Fibroblast of pulmonary artery (primary cell): ENCODE measurements at places on chromosomes 3 and 15.

DNA sequence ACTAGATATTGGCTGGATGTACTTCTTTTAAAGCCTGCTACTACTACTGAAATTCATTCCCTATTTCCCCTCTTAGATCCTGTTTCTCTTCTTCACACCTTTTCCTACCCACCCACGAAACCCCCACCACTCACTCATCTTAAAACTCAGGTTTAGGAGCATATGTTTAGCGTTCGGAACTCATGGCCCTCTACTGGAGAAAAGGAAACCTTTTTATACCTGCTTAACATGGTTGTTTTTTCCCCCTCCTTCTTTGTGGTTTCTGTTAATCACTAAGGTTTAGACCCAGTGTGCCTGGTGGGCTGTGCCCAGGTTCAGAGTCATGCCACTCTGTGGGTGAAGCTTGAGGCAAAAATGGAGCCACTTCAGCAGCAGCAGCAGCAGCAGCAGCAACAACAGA is 2.6 kb downstream of the ARID3B start:
- DNase-seq = no peak

DNA sequence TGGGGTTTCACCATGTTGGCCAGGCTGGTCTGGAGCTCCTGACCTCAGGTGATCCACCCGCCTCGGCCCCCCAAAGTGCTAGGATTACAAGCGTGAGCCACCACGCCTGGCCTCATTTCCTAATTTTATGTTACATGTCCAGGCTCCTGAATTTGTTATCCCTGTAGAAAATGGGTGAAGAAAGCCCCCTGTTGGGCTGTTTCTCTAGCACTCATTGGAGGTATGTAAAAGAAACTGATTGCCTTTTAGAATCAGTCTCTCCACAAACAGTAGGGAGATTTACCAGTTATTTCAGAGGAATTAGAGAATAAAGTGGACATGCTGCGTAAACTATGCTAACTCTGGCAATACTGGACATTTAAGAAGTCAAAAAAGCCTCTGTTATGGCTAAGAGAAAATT is 364.1 kb upstream of the TBL1XR1 start:
- no peak for DNase-seq

GRCh38 chr3:133258358-133258757 is 141.5 kb upstream of the BFSP2 start:
- DNase-seq = no peak

DNA sequence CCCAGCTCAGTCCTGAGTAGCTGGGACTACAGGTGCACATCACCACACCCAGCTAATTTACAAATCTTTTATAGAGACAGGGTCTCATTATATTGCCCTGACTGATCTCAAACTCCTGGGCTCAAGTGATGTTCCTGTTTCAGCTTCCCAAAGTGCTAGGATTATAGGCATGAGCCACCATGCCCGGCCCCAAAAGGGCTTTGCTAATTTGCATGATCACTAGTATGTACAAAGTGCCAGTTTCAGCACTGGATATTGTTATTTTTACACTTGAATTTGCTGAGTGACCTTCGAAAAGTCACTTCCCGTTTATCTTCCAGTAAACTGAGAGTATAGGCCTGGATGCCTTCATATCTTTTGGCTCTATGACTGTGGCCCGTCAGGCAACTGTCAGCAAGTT is 12.2 kb downstream of the CLN6 start:
- no peak for DNase-seq

GRCh38 chr3:172647823-172648222 is 63.0 kb downstream of the NCEH1 start:
- DNase-seq = no peak

DNA sequence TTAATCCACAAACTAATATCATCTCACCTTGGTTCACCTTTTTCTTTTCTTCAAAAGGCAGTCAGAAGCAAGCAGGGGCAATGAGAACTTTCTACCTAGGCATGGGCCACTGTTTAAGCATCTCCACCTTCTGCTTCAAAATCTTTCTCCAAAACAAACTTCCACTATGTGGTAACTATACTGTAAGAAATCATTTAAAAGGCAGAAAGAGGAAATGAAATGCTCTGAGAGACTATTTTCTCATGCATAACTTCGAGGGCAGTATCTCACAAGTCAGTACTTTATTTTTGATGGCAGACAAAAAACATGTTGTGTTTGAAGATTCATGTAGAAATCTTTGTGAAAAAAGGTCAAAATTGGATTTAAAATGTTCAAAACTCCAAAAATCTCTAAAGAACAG is 419.7 kb downstream of the ZBTB20 start:
- no peak for DNase-seq

GRCh38 chr3:10173095-10173925 is 8.6 kb downstream of the IRAK2 start:
- no peak for DNase-seq

- DNase-seq = no peak
Measured at GRCh38 chr15:100198442-100198841, 143.3 kb downstream of the ADAMTS17 start.
